ENCODE measurements at places on chromosomes 6 and 20. TPM values are rescaled to one million over a fixed set of nuclear protein-coding genes. Genes with fewer than 3 reads are reported as not detected.

TMEM242 gene
- total RNA-seq, result 4.6 TPM

CLDN20 gene
- total RNA-seq, result not detected

ZNF165 gene
- total RNA-seq, result 3.5 TPM

PRDM1 gene
- 2.4 TPM for total RNA-seq

ZNF311 gene
- total RNA-seq, result 2.8 TPM

DEK gene
- 156 TPM for total RNA-seq

DEF6 gene
- total RNA-seq, result 6.5 TPM

GPR6 gene
- total RNA-seq, result 0.63 TPM

CST5 gene
- total RNA-seq, result not detected

FRK gene
- 0.10 TPM for total RNA-seq

BMP2 gene
- total RNA-seq, result 13.0 TPM
